ENCODE measurements at places on chromosomes 1 and 21. TPM values are rescaled to one million over a fixed set of nuclear protein-coding genes. Genes with fewer than 3 reads are reported as not detected.

DNA sequence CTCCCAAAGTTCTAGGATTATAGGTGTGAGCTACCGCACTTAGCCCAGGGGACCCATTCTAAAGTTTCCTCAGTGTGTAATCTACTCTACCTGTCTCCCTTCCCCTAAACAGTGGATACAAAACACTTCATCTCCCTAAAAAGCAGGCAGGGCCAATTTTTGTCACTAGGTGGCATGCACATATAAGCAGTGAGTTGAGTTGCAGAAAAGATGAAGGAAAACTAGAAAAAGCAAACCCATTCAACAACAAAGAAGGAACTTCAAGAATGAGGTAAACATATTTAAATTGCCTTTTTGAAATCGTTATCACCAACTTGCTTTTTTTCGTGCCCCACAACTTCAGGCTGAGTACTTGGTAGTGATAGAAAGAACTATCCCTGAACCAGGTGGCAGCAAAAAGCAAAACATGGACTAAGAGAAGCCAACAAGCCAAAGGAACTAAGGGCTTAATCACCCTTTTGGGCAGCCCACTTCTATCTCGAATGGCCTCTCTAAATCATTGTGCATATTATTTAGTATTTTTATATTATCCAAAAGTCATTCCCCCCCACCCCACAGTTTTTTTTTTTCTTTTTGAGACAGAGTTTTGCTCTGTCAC is 19.7 kb upstream of the ALDH9A1 start:
- DNase-seq, result peak; percentile 56

GRCh38 chr1:183911285-183911684 is 106.4 kb downstream of the RGL1 start:
- DNase-seq, result no peak

The TMEM61 gene
- total RNA-seq, result not detected

- no peak for DNase-seq
Observed at GRCh38 chr1:214418391-214418790, 133.0 kb downstream of the PTPN14 start.

The C1QC gene
- 36.0 TPM for total RNA-seq

DNA sequence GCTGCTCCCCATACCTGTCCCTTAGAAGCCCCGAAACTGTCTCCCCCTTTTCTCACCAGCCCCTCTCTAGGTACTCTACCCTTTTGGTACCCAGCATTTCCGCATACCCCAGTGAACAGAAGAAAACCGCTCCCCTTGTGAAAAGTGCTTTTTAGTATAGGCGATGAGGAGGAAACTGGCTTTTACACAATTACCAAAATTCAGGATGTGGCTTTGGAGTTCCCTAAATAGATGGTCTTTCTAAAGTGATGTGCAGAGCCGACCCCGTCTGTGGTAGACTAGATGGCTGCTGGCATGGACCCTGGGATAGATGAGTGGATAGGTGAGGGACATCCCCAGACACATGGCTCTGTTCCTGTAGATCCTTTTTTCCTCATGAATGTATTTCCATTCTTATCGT is 2.6 kb upstream of the PER3 start:
- DNase-seq, result no peak

The QSOX1 gene
- 19.6 TPM for total RNA-seq

The CYP4Z1 gene
- total RNA-seq, result 1.7 TPM

The INAVA gene
- total RNA-seq, result not detected

GRCh38 chr1:117674521-117675400 is 68.9 kb downstream of the TENT5C start:
- peak; percentile 42 for DNase-seq

DNA sequence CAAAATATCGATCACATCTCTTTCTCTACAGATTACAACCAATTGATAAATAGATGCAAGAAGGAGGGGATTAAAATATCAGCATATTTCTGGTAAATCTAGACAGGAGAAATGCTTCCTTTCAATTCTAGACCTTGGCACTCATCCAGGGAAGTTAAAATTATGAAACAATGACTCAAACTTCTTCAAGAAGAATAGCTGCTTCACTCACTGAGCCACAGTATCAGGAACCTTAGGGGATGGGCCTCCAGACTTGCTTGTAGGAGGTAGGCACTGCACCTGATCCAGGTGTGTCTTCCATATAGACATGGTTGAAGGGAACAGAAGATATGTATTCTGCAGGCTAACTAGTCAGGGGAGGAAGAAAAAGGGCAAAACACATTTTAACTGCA is 9.8 kb downstream of the SLAMF7 start:
- DNase-seq, result no peak

DNA sequence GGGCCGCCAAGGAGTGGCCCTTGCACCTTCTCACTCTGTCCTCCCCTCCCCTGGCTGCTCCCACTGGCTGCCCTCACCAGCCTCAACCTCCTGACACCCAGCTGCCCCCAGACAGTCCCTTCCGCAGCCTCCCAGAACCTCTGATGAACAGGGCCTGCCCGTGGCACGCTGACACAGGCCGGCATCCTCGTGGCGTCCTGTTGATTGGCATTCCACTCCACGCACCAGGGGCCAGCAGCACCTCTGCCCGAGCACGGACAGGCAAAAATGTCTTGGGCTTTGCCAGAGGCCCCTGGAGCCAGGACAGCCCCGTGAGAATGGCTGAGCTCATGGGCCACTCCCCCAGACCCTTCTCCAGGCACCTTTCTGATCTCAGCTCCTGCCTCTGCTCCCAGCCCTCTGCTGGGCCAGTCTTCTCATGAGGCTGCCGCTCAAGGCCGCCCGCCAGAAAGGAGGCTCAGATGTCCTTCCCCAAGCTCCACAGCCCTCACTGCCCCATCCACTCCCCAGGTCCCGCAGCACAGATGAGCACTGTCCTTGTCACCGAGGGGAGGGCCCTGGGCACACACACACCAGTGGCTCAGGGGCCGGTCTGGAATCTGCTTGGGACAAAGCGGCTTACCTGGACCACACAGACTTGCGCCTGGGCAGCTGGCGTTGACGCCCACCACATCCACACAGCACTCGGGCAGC is 15.8 kb upstream of the RNF223 start:
- no peak for DNase-seq

DNA sequence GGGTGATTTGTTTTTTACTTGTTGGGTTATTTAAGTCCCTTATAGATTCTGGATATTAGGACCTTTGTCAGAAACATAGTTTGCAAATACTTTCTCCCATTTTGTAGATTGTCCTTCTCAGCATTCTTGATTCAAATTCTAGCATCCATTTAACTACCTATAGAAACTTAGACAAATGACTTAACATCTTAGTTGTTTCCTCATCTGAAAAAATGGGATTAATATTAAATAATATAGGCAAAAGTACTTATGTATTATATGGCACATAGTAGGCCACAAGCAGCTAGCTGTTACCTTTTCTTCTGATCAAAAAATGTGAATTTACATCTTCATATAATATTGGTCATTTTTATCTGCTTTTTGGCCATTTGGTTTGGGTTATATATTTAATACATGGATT is 307.5 kb downstream of the ZP4 start:
- DNase-seq, result no peak

- DNase-seq, result no peak
Observed at GRCh38 chr1:172779491-172779890, 120.6 kb downstream of the FASLG start.

The RYR2 gene
- 30.4 TPM for total RNA-seq

GRCh38 chr1:206831650-206832049 is 33.8 kb upstream of the IL20 start:
- DNase-seq, result no peak

GRCh38 chr1:8791819-8792218 is 25.6 kb downstream of the RERE start:
- DNase-seq, result no peak

The CXADR gene
- total RNA-seq, result 75.4 TPM

- DNase-seq, result peak; percentile 9
Observed at GRCh38 chr1:192489748-192490147, 85.8 kb upstream of the RGS1 start.

The TRIM17 gene
- 2.8 TPM for total RNA-seq

DNA sequence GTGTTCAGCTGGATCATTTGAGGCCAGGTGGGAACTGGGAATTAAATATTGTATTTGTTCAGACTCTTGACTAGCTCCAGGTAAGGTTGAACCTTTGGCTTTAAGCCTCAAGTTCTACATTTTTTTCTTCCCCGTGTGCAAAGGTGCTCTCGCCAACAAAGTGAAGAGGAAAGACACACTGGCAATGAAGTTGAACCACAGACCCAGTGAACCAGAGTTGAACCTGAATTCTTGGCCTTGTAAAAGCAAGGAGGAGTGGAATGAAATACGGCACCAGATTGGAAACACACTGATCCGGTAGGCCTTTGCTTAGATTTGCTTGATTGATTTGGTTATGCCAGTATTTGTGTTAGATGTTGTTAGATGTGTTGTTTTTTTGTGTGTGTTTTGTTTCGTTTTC is 25.5 kb upstream of the RCC1 start:
- DNase-seq, result peak; percentile 71

The CCDC18 gene
- total RNA-seq, result 15.5 TPM

The AKNAD1 gene
- 6.2 TPM for total RNA-seq

DNA sequence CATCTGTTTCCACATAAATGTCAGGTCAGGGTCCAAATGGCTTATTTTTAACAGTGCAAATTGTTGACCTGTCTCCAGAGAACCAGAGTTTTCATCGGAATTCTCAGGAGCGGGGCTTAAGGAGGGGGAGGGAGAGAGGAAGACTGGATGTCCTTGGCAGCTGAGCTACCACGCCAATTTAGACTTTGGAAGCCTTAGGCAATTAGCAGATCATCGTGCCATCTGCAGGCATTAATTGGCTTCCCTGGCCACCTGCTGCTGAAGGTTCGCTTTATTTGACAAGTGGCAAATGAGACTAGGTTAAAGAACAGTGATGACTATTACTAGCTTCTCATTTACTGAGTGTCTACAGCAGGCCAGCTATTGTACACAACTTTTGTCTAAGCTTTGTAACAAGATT is 43.7 kb downstream of the HLX start:
- DNase-seq, result no peak

GRCh38 chr1:181112071-181112929 is 23.8 kb downstream of the IER5 start:
- DNase-seq, result peak; percentile 34

GRCh38 chr1:30991862-30992606 is 73.5 kb downstream of the PUM1 start:
- no peak for DNase-seq

The SLAMF9 gene
- not detected for total RNA-seq

The LRRC38 gene
- total RNA-seq, result not detected

DNA sequence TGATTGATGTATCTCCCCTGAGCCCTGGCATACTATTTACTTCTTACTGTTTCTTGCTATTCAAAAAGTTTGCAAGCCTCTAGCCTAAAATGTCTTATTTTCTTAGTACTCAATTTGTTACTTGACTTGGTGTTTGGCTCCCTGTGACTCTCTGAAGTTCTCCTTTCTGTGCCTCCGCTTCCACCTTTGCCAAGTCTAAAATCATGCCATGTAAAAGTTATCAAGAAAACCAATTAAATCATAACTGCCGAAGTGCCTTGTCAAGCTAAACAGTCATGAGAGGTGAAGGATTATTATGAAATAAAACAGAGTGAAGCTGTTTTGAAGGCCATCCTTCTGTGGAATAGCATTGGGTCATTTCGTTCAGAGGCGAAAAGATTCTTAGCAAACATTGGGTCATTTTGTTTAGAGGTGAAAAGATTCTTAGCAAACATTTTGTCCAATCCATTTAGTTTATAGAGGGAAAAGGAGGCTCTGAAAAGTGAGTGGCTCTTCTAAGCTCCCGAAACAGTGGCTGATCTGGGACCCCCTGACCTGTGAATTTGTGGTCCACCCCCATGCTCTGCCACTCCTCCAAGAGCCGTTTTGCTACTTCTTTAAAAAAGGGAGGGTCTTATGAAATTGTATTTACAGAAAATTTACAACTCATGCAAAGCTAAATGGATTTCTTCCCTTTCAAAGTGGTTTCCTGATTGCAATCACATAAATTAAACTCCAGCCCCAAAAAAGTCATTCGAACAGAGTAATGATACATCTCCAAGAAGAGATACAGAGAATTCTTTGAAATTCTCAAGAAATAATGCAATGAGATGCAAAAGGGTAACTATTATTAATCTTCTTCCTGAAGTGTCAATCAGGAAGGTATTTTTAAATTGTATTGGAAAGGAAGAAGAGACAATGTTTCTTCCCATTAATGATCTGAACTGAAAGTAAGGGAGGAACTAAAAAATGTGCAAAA is 141.4 kb downstream of the RUNX1 start:
- no peak for DNase-seq

The TRNP1 gene
- total RNA-seq, result 6.1 TPM

The FBLIM1 gene
- total RNA-seq, result 24.8 TPM

The PIGR gene
- total RNA-seq, result 0.75 TPM

- DNase-seq, result no peak
Observed at GRCh38 chr1:155079487-155080311, 1.1 kb downstream of the EFNA3 start.

GRCh38 chr1:93180723-93181613 is at the start of gene CCDC18:
Gene CCDC18, plus strand, starts transcription at chr1:93180724. Its CDS starts 2,638 bp downstream, at chr1:93183362.
- no peak for DNase-seq

GRCh38 chr1:115225993-115226685 is 111.9 kb downstream of the NGF start:
- no peak for DNase-seq

GRCh38 chr1:220943319-220943996 is 64.2 kb downstream of the HLX start:
- no peak for DNase-seq

- no peak for DNase-seq
Observed at GRCh38 chr1:8082945-8083344, 56.8 kb upstream of the ERRFI1 start.

- DNase-seq, result no peak
Observed at GRCh38 chr1:27360159-27361043, 6.4 kb downstream of the MAP3K6 start.

- DNase-seq, result no peak
Observed at GRCh38 chr21:25338415-25338814, 268.9 kb downstream of the MRPL39 start.

DNA sequence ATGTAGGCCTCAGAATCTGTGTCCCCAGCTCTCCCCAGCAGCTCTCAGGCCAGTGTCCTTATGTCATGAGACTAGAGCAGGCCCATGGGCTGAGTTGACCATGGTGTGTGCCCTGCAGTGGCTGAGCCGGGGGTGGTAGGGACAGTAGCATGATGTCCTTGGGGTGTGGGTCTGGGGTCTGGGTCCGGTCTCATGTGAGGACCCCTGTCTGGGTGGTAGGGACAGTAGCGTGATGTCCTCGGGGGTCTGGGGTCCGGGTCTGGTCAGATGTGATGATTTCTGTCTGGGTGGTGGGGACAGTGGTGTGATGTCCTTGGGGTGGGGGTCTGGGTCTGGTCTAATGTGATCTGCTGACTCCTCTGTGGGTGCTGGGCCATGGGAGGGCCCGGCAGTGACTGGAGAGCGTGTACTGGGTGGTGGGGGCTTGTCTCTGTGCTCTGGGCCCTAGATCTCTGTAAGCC is 64.5 kb downstream of the OBSCN start:
- no peak for DNase-seq

GRCh38 chr1:31830511-31830910 is 14.7 kb upstream of the SPOCD1 start:
- peak; percentile 87 for DNase-seq
